Pulmonary artery endothelial cell (primary cell): ENCODE measurements at places on chromosomes 3 and 15.

DNA sequence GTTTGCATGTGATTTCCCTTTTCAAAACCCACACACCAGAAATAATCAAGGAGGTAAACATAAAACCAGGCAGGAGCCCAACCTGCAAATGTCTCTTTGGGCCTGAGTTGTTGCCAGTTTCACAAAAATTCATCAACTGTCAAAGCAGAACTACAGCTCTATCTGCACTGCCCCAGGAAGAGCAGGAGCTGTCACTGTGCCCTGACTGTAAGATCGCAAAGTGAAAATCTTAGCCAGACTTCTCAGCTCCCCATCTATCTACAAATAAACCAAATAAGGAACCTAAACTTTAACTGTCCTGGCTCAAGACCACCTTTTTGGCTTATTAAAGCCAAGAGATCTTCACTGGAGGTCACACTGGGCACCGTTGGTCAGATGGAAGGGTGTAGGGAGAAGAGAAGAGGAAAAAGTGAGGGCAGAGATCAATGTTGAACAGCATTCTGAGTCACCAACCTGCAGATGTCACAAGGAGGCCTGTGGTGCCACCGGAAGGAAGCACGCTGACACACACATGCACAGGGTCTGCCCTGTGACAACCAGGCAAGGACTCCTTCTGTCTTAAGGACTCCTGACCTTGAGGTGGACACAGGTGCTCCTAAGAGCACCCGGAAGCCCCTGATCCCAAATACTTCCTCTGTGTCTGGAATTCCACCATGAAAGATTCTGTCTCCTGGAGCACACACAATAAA is 58.7 kb downstream of the RPN1 start:
- DNase-seq: no peak

DNA sequence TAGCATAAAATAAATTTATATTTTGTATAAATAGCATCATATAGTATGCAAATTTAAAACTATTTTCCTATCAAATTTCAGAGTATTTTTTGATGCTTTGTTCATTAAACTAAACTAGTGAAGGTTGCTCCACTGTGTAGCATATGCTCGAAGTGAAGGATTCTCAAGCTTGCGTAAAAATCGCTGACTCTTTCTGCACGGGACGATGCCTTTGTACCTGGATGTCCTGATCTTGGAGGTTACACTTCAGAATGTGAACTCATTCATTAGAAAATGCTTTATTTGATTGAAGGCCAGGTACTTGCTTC is 305.0 kb downstream of the WDR72 start:
- DNase-seq: no peak

GRCh38 chr15:33114374-33114717 is 80.2 kb downstream of the FMN1 start:
- no peak for DNase-seq

DNA sequence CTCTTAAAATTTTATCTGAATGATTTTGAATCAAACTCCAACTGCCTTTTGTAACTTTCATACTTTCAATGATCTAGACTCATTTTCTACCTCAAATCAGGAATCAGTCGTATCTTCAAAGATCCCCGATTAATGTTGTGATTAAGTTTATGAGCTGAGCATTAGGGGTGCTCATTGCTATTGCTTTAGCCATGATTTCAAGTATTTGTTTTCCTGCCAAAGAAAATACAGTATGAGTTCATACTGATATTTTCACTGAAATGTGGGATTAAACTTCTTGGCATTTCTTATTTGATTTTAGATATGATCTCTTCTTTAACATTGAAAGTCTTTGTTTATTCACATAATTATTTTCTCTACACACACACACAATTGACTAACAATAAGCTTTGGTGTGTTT is 785.6 kb downstream of the NTRK3 start:
- no peak for DNase-seq

- DNase-seq: no peak
These were observed 25.6 kb downstream of the CPNE4 start for GRCh38 chr3:132009241-132009640.
